ENCODE measurements at places on chromosomes 16 and 17. TPM values are rescaled to one million over a fixed set of nuclear protein-coding genes. Genes with fewer than 3 reads are reported as not detected.
A peak's percentile ranks its signal among the peaks of the same experiment; 100 is the strongest.

DNA sequence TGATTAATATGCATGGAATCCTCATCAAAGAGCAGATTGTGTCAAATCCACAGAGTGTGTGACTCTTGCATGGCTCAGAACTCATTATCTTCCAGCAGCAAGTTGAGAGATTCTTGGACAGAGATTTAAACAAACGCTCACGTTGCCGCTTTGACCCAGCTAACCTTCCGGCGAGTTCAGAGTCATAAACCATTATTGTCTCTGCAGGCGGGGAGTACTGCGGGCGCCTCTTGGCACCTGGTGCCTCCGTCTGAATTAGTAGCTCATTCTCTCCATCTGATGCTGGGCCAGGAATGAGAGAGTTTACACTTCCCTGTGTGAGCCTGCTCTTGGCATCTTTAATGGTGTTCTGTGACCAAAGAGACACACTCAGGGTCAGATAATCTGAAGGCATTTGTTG is 138.6 kb upstream of the WSCD1 start:
- DNase-seq: no peak
- H3K4me1 ChIP-seq: no peaks in the 10 kb centered on the region
- H3K4me3 ChIP-seq: no peak overlapping the region
- H3K36me3 ChIP-seq: no peaks in the 10 kb centered on the region

DNA sequence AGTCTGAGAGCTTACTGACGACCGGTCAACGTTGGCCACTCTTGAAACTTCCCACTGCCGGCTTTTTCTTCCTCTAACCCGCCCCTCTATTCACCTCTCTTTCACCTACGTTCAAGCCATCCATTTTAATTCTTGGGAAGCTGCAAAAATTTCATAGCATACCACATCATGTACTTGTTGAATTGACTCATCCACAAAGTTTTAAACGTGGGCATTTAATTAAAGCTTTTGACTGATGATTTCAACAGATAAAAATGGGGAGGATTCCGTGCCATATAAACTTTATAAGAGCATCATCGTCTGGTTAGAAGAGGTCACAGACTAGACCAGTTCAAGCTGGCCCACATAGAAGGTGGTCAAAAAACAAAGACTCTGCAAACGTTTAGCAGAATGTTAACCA is 22.5 kb downstream of the VPS53 start:
- no peak overlapping the region for H3K4me3 ChIP-seq
- H3K27me3 ChIP-seq: no peaks in the 10 kb centered on the region
- no peak for DNase-seq
- H3K27ac ChIP-seq: no peak overlapping the region

DNA sequence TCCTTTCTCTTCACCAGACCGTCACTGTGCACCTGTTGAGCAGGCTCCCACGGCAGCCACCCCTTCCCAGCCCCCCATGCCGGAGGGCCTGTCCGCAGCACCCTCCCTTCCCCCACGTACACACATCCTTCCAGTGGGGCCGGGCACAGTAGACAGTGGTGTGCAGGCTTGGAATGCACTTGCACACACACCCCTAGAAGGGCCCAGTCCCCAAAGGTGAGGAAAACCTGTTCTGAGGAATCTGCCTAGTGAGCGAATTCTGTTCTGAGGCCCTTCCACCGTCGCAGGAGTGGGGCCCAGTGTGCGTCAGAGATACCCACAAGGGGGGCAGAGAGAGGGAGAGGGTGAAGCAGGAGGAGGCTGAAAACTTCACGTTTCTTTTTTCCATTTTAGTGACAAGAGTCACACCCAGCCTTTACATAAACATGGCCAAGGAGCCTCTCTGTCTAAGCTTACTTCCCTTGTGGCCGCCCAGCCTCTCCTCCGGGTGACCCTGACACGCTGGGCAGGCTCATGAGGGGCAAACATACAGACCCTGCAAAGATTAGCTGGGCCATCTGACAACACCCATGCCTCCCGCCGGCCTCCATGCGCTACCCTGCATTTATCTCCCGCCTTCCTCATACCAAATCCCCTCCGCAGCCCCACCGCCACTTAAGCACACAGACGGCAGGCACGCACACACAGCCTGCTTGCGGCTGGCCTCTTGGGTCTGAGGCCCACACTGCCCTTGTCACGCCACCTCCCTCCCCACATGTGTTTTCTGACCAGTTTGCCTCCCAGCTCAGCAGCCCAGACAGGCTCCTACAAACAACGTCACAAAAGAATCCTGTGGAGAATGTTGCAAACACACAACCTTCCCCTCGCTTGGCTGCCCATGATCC is 1.8 kb downstream of the ZBTB4 start:
- peaks cover 63% of the 10 kb centered on the region for H3K4me1 ChIP-seq
- peak overlapping the region; percentile 100 for H3K27ac ChIP-seq
- H3K36me3 ChIP-seq: no peaks in the 10 kb centered on the region
- DNase-seq: no peak

DNA sequence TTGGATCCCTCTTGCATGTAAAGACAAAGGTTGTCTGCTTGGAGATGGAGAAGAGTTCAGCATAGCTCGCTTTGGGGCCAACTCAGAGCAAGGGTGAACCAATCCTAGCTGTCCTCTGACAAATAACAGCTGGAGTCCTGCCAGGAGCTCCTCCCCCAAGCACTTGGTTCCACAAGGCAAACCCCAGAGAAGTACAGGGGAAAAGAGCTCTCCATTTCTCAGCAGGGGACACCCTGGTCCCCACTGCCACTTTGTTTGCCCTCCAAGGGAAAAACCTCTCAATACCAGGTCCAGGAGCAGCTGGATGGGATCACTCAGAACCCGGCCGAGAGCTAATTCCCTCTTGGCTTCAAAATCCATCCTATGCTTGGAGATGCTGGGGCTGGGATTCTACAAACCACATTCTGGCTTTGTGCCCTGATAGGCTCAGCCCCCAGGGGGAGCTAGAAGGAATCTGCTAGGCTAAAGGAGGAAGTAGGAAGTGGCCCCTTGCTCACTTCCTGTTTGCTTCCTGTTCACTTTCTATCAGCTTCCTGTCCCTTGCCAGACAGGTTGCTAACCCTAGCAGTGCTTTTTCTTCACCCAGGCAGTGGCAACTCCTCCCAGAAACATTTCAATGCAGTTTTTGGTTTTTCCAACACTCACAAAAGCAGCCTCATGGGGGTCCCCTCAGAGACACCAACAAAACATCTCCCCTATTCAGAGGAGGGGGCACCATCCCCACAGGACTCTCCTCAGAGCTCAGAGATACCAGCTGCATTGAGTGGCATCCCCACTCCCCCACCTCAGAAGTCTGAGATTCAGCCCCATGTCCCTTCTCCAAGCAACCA is 30.7 kb downstream of the CDRT4 start:
- peak overlapping the region; percentile 40 for H3K27ac ChIP-seq
- no peaks in the 10 kb centered on the region for H3K36me3 ChIP-seq

GRCh38 chr17:74001145-74001544 is 202.3 kb upstream of the RPL38 start:
- H3K27me3 ChIP-seq: peaks cover 31% of the 10 kb centered on the region
- H3K4me3 ChIP-seq: no peak overlapping the region

DNA sequence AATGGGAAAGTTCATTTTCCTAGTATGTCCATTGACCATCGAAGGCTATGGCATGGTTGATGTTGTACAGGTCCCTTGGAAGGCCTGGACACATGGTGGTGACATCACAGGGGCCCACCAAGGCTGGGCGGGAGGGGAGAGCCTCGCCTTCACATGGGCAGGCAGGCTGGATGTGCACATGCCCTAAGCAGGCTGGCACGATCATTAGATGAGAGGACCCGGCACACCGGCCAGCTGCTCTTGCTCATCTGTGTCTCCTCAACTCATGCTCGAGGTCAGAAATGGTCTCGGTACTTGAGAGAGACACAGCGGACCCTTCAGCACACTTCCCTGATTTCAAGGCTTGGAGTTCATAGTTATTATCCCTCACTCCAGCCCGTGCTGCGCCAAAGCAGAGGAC is 416.9 kb upstream of the ZFHX3 start:
- H3K4me3 ChIP-seq: no peak overlapping the region
- H3K4me1 ChIP-seq: no peaks in the 10 kb centered on the region
- DNase-seq: no peak
- H3K27ac ChIP-seq: no peak overlapping the region

DNA sequence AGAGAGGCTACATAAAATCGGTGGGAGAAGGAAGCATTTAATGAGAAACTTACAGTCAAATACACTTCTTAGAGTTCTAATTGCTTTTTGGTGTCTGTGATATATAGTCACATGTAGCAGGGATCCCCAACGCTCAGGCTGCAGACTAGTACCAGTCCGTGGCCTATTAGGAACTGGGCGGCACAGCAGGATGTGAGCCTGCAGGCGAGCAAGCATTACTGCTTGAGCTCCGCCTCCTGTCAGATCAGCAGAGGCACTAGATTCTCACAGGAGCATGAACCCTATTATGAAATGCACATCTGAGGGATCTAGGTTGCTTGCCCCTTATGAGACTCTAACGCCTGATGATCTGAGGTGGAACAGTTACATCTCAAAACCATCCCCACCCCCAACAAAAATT is 158.5 kb downstream of the TANC2 start:
- H3K27me3 ChIP-seq: no peaks in the 10 kb centered on the region
- no peak overlapping the region for H3K4me3 ChIP-seq
- H3K27ac ChIP-seq: no peak overlapping the region
- no peak for DNase-seq
- H3K36me3 ChIP-seq: no peaks in the 10 kb centered on the region

GRCh38 chr16:85555719-85556455 is 57.2 kb upstream of the GSE1 start:
- peaks cover 81% of the 10 kb centered on the region for H3K4me1 ChIP-seq
- H3K36me3 ChIP-seq: no peaks in the 10 kb centered on the region
- H3K4me3 ChIP-seq: peak overlapping the region; percentile 80
- no peaks in the 10 kb centered on the region for H3K27me3 ChIP-seq
- H3K27ac ChIP-seq: peak overlapping the region; percentile 85

DNA sequence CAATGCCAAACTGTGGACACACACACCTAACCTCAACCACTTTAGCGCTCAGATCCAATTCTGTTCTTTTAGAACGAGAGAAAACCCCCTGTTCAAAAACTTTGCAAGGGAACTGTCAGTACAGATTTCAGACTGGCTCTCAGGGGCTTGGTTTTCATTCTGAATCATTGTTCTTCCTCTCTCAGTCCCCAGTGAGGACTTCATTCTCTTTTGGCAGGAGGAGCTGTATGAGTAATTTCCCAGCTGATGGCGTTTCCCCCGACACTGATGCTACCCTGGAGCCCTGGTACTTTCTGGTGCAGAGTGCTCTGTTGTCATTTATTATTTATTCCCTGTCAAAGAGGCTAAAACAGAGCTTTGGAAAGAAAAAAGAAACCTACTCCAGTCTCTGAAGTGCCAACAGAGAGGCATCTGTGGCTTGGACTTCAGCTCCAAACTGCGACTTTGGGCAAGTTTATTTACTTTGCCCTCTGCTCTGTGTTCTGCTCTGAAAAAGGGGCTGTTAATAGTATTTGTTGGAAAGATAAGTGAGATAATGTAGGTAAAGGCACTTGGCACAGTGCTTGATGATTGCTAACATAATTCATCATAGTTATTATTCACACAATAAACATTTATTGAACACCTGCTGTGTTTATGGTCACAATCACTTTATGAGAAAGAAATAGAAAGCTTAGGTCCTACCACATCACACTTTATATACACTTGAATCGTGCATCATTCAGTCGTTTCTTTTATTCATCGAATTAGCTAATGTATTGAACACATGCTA is 28.3 kb downstream of the ETV4 start:
- peaks cover 91% of the 10 kb centered on the region for H3K36me3 ChIP-seq
- H3K4me3 ChIP-seq: no peak overlapping the region
- H3K4me1 ChIP-seq: no peaks in the 10 kb centered on the region
- H3K27ac ChIP-seq: no peak overlapping the region
- no peak for DNase-seq
- no peaks in the 10 kb centered on the region for H3K27me3 ChIP-seq

- no peak for DNase-seq
- peaks cover 2% of the 10 kb centered on the region for H3K4me1 ChIP-seq
- H3K27ac ChIP-seq: no peak overlapping the region
- H3K4me3 ChIP-seq: no peak overlapping the region
Measured at GRCh38 chr17:82679586-82680465, 18.7 kb downstream of the RAB40B start.

ALG1 gene
- total RNA-seq: 22.3 TPM

GNAO1 gene
- 7.6 TPM for total RNA-seq

DHRS7C gene
- total RNA-seq: not detected

WDR59 gene
- 32.6 TPM for total RNA-seq

TACO1 gene
- total RNA-seq: 20.2 TPM

ZDHHC7 gene
- 60.0 TPM for total RNA-seq
